ENCODE measurements at places on chromosomes 12 and 14.

- no peak for DNase-seq
These were observed 349.3 kb downstream of the DIO2 start for GRCh38 chr14:79862045-79862444.

GRCh38 chr12:128956755-128957154 is 103.5 kb downstream of the GLT1D1 start:
- DNase-seq = no peak

DNA sequence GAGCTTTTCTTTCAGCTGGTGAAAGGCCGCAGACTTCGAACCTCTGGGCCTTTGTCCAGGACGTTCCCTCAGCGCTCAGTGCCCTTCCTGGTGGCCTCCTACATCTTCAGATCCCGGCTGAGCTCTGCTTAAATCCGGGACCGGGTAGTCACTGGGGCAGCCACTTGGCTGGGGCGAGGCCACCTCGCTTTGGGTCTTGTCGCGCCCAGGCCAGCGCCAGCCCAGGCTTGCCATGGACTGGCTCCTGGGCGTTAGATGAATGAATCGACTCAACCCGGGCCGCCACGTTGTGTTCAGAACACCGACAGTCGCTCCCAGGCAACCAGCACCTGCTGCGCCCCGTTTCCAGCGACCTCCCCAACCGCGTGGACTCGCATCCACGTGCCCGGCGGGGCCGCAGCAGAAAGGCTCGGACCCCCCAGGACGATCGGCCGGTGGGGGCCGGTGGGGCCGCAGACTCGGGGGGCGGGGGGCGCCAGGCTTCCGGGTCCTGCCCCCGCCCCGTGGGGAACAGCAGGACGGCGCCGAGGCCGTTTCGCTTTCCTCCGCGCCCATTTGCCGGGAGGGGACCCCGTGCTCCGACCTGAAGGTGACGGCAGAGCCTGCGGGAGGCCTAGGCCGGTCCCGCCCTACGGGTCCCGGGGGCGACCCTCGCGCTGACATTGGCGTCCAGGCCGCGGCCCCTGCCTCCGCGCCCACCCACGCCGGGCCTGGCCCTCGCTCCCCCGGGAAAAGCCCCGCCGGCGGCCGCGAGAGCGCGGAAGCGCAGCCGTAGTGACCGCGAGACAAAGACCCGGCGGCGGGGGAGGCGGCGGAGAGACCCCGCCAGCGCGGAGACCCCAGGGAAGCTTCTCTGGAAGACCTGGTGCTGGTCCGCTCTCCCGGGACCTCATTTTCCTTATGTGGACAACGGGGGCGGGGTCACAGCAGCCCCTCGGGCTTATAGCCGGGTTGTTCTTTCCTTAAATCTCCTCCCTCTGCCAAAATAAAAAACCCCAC is 37.3 kb upstream of the RCOR1 start:
- DNase-seq = peak; percentile 57

- no peak for DNase-seq
These were observed 103.5 kb downstream of the FOXG1 start for GRCh38 chr14:28870033-28870564.

DNA sequence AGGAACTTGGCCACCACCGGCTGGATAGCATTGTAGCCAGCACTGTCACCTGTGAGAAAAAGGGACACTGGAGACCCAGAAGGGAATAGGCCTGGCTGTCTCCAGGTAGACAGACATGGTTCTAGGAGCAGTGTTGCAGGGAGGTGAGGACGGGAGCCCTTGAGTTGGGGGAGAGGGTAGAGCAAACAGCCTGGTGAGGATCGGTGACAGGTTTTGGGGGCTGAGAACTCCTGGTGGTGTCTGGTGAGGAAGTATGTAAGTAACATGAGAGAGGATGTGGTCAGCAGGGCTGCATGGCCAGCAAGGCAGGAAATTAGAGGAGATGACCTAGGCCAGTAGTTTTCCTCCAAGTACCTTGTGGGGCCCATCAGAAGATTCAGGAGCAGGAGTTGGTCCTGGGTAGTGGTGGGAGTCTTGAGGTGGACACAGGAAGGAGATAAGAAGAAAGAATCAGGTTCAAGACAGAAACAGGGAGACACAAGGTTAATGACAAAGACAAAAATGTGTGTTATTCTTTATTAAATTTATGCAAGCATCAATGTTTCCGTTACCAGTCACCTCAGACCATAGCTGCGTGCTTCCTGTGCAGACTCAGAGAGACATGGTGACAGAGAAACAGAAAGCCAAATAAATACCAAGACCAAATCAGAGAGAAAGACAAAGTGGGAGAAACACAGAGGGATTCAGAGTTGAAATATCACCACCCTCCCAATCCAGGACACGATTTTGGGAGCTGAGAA is at the start of gene ARHGAP9:
Gene ARHGAP9, minus strand, starts transcription at position 491 of the 740 bp plus-strand sequence. Its CDS starts 460 bp downstream, at position 31.
- DNase-seq = peak; percentile 73

GRCh38 chr14:51867741-51868140 is 7.3 kb downstream of the GNG2 start:
- no peak for DNase-seq

GRCh38 chr14:74654931-74655330 is 42.9 kb upstream of the LTBP2 start:
- no peak for DNase-seq

GRCh38 chr14:66281036-66281776 is 205.0 kb upstream of the CCDC196 start:
- no peak for DNase-seq

GRCh38 chr12:97075161-97075933 is 168.3 kb downstream of the NEDD1 start:
- DNase-seq = no peak

- no peak for DNase-seq
These were observed 79.6 kb downstream of the MOK start for GRCh38 chr14:102225386-102225785.

DNA sequence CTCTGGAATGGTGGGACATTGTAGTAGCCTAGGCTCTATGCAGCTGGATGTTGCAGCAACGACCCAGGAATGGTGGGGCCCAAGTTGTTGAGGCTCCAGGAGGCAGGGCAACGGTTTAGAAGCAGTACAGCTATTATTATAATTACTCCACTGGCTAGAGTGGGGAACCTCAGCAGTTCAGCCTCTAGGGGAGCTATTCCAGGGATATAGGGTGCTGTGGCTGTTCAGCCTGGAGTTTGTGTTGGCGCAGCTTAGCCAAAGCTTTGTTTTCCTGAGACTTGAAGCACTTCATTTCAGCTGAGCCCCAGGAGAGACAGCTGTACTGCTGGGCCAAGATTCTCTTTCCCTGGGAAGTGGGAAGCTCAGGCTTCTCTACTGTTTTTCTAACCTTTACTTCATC is 1023.0 kb upstream of the ATXN7L3B start:
- DNase-seq = no peak

GRCh38 chr14:95505030-95505589 is 11.3 kb downstream of the SYNE3 start:
- DNase-seq = no peak

DNA sequence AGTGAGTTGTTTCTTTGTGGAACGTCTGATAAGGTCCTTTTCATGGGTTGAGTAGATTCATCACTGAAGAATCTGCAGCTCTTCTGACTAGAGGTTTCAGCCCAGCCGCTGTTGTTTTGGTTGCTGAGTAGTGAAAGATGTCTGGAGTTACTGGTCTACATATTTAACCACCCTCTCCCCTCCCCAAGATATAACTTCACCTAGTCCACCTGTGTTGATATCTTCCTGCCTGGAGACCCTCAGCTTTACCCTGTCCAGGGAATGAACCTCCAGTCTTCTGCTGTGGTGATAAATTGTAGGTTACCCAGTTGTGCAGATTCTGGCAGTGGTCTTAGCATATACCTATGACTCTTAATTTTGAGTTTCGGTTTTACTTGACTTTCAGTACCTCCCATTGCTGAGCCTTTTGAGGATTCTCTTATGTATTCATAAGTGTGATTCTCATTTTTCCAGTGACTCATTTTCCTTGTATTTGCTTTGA is 62.9 kb downstream of the CCDC91 start:
- DNase-seq = peak; percentile 72

- DNase-seq = no peak
These were observed 22.4 kb upstream of the KCNK13 start for GRCh38 chr14:90039253-90040010.

GRCh38 chr12:12724421-12725085 is 7.4 kb downstream of the CDKN1B start:
- no peak for DNase-seq

DNA sequence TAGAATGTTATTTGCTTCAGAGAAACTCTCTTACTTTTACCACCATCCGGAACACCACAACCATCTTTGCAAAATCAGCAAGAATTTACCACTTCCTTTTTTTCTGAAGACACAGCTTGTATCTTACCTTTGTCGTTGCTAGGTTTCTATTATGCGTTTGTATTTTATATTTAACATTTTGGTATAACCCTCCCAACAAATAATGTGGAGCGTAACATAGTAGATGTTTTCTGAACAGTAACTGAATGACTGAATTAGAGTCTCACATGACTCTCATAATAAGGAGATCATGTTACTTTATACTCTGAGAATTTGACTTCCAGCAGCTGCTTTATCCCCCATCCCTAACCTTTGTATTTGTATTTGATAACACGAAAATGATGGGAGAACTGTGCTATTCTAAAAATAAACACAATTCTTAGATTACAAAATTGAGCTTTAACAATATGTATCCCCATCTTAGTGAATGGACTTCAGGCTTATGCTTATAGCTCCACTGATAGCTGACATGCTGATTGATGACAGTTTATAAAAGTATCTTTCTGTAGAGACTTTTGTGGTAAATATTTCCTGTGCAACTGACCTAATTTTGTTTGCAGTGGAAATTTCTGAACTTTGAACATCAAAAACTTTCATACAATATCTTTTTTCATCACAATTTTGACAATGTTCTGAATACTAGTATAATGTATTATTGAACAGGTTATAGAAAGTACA is 7.9 kb upstream of the KLRB1 start:
- peak; percentile 14 for DNase-seq

GRCh38 chr12:113875691-113876090 is 90.4 kb downstream of the RBM19 start:
- DNase-seq = no peak

DNA sequence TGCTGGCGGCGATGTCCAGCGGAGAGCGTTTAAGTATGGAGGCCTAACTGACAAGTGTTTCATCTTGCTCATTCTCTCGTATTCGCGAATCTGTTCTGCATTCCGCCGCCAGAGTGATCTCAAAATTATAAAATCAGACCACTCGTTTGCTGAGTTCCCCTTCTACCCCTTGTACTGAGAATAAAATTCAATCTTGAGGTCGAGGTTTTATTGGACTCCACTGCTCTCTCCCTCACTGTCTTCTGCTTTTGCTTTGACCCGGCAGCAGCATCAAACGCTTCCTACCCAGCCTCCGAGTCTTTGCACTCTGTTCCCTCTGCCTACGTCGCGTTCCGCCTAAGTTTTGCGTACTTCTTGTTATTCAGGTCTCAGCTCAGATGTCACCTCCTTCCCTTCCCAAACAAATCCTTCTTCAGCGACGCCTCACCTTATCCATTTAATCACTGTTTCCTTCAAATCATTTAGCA is 462 bp downstream of the KNTC1 start:
- DNase-seq = peak; percentile 44

GRCh38 chr12:51020448-51021182 is 5.6 kb downstream of the SLC11A2 start:
- no peak for DNase-seq

DNA sequence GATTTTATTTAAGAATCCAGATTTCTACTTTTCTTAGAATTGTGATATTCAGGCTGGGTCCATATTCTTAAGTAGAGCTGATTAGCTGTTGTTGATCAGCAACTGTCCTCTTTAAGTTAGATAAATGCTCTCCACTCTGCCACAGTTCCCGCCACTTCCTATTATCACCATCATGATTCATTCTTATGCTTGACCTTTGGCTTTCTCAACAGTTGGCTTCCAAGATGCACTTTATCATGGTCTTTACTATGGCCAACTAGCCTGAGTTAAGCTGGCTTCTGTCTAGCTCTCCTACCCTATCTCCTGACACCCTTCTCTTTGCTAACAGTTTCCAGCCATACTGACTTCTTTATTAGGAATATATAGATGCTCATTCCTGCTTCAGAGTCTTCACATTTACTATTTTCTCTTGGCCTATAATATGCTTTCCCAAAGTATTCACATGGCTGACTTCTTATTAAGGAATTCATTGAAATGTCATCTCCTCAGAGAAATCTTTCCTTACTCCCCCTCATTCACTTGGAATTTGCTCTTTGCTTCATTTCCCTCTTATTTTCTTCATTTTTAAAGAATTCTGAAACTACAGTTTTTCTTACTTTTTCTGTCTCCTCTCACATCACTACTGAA is 149.0 kb upstream of the IGF1 start:
- DNase-seq = no peak

DNA sequence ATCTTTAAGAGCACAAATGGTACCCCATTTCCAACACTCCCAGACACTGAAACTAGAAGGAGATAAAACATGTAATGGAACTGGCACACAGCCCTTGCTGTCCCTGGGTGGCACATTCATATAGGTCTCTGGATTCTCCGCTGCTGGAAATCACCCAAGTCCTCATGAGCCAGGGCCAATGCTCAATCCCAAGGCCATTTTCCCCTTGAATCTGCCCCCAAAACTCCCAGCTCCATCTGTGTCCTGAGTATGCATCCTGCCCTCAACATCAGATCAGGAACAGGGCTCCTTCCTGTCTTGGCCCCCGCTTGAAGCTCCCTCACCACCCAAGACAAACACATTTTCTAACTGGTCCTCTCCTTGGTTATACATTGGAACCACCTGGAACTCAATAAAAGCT is 24.6 kb downstream of the KRT76 start:
- DNase-seq = no peak

GRCh38 chr12:48334808-48335207 is 15.9 kb downstream of the ZNF641 start:
- DNase-seq = no peak
